AG09319 (cell line): ENCODE measurements at places on chromosomes 7 and 10.

DNA sequence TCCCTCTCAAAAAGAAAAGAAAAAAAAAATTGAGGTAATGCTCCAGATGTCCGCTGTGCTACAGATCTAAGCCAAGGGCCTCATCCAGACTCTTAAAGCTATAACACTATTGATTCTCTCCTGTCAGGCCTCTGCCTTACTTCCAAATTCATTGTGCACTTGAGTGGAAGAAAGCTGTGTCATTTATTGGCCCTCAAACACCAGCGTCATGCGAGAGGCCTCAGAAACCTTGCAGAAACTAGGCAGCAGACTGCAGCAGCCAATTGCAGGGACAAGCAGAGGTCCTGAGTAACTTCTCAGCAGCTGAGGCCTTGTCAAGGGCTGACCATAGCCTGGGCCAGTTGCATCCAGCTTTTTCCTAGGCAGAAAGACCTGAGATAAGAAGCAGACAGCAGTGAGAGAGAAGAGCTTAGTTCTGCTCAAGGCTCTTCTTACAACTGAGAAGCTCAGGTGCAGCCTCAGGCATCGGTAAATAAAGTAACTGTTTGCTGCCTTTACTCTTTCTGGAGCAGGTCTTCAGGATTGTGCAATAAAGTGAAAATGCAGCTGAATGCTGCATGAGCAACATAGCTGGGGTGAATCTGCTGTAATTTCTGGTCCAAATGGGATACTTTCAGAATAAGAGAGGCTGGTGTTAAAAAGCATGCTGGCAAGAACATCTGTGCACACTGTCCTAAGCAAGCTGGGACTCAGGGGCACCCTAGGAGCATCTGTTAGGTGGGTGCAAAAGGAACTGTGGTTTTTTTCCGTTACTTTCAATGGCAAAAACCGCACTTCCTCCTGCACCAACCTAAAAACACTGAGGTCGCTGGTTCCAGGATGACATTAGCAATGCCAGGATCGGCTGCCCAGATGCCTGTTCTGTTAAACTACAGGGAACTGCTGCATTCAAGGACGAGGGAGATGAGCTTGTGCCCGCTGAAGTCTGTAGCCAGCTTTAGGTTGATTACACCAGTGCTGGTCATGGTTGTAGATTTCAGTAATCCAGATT, 181.8 kb upstream of the PFKP start:
- DNase-seq = no peak

GRCh38 chr7:135929249-135929648, 47.9 kb downstream of the MTPN start:
- no peak for DNase-seq

DNA sequence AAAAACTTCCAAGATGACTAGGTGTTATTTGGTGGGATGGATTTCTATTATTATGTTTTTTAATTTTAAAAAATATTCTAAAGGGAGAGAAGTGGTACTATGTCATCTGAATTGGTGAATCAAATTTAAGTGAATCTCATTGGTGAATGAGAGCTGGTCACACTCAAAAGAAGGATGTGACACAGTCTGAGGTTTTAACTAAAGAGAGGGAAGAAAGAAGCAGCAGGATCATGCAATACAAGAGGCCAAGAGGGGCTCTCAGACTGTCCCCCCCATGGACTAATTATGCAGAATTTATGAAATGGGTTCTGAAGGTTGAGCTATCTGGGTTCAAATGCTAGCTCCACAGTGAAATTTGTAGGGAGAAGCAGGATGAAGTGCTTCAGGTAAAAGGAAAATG, 16.2 kb downstream of the MACC1 start:
- DNase-seq = no peak

- peak; percentile 15 for DNase-seq
Measured at GRCh38 chr7:132742189-132742612, 165.9 kb upstream of the PLXNA4 start.

GRCh38 chr10:92850185-92850584, 1.9 kb downstream of the EXOC6 start:
- DNase-seq = no peak

- no peak for DNase-seq
Measured at GRCh38 chr7:31695859-31696614, 9.0 kb downstream of the PPP1R17 start.

- DNase-seq = no peak
Measured at GRCh38 chr10:110857265-110858171, 14.2 kb upstream of the PDCD4 start.

DNA sequence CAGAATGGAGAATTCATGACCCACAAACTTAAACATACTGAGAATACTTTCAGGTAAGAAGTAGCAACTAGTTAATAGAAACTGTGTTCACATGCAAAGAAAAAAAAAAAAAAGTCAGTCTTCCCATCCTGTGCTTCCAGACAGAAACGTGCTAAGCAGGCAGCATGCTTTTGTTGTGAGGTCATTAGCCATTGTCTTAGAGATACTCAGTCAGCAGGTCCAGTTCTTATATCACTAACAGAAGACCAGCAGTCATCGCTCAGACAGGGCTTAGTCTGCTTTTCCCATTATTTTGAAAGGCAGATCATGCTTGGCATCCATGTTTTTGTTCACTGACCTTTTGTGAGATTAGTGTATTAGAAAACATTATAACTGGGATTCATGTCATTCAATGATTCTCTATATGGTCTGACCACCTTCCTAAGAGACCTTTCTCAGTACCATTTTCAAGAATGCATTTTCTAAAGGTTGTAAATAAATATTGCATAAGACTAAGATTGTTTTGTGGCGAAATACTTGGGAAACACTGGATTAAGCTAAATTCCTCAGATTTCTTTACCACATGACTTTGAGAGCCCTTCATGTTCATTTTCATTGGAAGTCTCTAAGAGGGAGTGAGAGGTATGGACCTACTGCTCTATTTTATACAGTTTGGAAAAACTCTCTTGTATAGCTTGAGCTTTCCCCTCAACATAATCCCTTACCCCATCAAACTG, 45.0 kb upstream of the AGBL3 start:
- peak; percentile 52 for DNase-seq

- no peak for DNase-seq
Measured at GRCh38 chr7:29090836-29091601, 55.3 kb downstream of the CPVL start.

GRCh38 chr7:92614660-92615174, 24.5 kb upstream of the FAM133B start:
- no peak for DNase-seq

GRCh38 chr7:1950066-1950451, 280.0 kb downstream of the ELFN1 start:
- no peak for DNase-seq

DNA sequence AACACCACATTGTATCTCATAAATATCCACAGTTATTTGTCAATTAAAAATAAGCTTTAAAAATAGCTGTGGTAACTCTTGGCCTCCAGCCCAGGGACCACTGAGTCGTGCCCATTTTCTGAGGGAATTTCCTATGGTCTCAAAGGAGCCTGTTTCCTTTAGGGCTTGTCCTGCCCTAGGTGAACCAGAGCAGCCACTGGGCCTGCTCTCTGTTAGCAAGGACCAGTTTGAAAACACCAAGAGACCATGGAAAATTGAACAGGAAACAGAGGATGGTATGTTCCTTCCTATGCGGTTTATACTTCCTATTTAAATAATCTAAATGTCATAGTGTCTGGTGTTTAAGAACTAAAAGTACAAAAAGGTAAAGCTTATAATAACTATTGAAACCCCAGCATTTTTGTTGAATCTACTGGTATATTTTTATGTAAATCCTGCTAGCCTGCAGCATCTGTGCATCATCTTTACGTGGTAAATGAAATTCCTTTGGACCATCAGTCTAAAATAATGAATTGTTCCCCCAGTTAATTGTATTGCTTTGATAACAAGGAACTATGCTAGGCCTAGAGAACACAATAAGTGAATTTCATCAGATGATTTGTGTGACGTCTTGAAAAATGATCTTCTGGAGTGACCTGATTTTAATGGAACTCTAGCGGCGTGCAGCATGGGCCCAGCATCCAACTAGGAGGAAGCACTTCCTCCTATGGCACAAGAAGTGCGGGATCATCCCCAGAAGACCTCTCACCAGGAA, 333.7 kb downstream of the GFRA1 start:
- DNase-seq = no peak

DNA sequence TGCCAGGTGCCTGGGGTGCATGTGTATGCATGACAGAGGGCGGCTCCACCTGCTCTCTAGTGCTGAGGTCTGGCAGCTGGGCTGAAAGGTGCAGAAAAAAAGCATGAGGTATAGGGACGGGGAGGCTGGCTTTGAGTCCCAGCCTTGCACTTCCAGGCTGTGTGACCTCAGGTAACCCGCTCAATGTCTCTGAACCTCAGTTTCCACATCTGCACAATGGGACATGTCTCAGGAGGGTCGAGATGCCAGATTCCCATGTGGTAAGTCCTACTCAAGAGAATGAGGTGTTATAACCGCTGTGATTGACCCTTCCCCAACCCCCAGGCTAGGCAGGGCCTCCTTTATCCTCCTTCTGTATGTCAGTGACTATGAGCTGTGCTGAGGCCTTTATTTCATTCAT, 48.8 kb downstream of the ARHGAP22 start:
- no peak for DNase-seq

- DNase-seq = peak; percentile 39
Measured at GRCh38 chr10:78215645-78216044, 182.0 kb downstream of the RPS24 start.

- DNase-seq = no peak
Measured at GRCh38 chr7:116713500-116713899, 41.5 kb downstream of the MET start.

DNA sequence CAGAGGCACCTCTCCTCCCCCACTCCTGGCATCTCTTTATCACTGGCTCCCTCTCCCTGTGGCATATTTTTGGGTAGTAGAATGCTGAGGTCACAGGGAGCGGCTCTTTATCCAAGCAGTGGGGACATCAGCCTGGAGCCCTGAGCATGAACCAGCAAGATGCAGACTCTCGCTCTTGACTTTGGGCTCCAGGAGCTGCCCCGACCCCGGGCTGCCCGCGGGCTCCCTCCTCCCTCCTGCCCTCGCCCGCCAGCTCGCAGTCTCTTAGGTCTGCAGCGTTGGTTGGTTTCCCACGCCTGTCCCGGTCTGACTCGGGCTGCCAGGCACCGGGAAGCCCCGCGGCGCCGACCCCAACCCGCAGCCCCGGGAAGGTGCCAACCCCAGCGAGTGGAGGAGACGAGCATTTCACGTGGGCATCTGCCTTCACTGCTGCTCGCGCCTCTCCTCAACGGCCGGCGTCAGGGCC, 1.3 kb downstream of the INSYN2A start:
- no peak for DNase-seq

DNA sequence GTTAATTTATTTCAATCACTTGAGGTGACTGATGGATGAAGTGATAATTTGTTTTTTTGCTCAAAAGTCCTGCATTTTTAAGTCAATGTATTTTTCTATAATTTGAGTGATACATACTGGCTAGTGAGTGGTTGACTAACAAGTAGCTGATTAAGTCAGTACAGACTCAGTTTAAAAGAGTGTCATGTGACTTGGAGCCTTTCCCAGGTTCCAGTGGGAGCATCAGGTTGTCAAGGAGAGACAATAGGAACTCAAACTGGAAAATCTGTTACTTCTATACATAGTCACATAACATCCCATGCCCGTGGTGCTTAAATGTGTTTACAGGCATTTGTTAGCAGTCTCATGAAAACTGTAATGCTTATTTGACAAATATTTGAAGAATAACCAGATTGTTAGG, 154.7 kb downstream of the ANK3 start:
- no peak for DNase-seq

GRCh38 chr7:125828153-125828700, 898.6 kb upstream of the POT1 start:
- DNase-seq = no peak

DNA sequence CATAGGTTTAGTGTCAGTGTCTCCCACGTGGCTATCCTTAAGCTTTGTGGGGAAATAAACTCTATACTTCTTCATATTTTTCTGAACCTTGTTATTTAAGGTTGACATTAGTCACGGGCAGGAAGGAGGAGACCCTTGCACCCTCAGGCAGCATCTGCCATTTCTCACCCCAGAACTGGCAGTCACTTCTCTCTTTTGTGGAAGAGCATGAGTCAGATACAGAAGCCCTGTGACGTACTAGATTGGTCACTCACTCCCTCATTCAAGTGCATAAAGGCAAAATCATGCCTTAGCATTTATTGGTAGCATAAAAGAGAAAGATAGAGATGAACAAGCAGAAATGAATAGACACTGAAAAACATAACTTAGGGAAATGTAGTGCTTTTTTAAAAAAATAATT, 206.0 kb upstream of the MDFIC start:
- DNase-seq = no peak

DNA sequence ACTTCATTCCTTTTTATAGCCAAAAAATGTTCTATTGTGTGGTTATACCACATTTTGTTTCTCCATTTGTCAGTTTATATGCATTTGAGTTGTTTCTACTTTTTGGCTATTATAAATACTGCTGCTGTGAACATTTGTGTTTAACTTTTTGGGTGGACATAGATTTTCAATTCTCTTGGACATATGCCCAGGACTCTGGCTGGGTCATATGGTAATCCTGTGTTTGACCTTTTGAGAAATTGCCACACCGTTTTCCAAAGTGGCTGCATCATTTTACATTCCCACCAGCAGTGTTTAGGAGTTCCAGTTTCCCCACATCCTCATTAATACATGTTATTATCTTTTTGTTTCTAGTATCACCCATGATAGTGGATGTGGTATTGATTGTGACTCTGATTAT, 39.4 kb downstream of the CSGALNACT2 start:
- no peak for DNase-seq

DNA sequence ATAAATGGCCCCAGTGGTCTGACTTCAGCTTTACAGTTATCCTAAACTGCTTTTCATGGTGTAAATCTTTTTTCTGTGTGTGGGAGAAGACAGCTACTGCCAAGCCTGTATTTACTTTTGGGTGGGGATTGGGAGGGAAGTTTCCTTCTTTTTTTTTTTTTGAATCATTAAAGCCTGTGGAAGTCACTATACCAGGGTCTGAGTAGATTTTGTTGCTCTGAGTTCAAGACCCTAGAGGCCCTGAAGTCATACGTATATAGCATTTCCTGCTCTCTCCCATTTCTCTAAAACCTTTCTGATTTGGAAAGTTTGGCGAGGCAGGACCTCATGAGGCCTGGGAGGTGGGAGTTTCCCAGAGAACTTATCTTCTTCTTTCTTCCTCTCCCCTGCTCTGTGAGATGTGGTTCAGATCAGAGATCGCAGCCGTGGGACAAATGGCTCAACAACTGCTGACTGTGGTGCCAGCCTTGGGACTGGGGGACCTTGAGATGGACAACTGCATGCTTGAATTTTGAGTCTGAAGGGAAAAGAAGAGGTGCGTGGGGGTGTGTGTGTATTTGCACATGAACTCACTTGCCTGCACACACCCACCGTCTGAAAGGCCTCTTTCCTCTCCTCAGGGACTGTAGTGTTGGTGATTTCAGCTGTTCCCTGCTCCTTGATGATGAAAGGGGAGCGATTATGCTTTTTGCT, 18.1 kb downstream of the LRMDA start:
- no peak for DNase-seq

- peak; percentile 34 for DNase-seq
Measured at GRCh38 chr7:40918701-40919271, 784.0 kb downstream of the SUGCT start.
